GM23248 (cell line): ENCODE measurements at places on chromosomes 2 and 18. TPM values are rescaled to one million over a fixed set of nuclear protein-coding genes. Genes with fewer than 3 reads are reported as not detected.

DNA sequence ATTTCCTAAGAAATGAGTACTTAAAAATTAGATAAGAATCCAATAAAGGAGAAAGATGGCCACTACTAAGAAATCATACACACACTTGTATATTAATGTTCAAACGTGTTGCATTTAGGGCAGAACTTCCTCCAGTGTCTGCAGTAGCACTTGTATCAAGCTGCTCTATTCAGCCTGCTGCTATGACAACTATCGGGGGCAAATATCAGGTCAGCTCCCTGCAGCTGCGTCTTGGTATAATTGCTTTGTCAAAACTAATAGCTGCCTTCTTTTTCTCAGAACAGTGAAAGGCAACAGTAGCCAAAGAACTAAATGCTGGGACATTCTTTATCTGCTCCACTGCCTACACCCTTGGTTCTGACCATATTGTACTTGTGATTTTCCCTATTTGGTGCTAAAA is 300.7 kb downstream of the NOL4 start:
- DNase-seq, result no peak

- DNase-seq, result no peak
Measured at GRCh38 chr18:36350839-36351469, 53.4 kb downstream of the FHOD3 start.

- no peak for DNase-seq
Measured at GRCh38 chr2:117087535-117088291, 726.8 kb upstream of the DDX18 start.

GRCh38 chr2:202339071-202339870 is 36.9 kb upstream of the BMPR2 start:
- DNase-seq, result peak; percentile 57

DNA sequence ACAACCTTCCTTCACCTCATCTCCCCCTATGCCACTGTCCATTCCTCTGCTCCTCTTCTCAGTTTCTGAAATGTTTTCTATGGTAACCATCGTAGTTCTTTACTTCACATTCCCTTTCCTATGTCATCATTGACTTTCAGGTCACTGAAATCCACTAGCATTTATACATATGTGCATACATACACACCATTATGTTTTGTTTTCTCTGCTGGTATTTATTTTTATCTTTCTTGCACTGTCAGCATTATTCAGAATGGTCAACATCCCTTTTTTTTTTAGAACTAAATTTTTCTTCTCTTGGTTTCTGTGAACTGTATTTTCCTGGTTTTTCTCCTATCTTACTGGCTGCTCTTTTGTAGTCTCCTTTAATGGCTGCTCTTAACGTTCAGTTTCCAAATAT is 33.2 kb downstream of the ITGAV start:
- no peak for DNase-seq

DNA sequence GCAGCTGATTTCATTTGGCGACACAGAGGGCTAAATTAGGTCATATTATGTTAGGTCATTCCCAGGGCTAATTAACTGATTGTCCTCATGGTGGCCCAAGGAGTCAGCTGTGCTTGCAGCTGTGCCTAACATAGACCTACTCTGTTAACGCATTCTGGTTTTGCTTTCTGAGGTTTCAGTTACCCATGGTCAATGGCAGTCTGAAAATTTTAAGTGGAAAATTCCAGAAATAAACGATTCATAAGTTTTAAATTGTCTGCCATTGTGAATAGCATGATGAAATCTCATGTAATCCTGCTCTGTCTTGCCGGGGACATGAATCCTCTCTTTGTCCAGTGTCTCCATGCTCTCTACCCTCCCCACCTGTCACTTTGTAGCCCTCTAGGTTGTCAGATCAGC is 168.7 kb downstream of the KCNS3 start:
- peak; percentile 37 for DNase-seq

- DNase-seq, result peak; percentile 84
Measured at GRCh38 chr18:46169464-46169941, 65.3 kb downstream of the HAUS1 start.

- DNase-seq, result no peak
Measured at GRCh38 chr2:122363885-122364284, 608.4 kb downstream of the TSN start.

- no peak for DNase-seq
Measured at GRCh38 chr2:113281910-113282746, 3.4 kb upstream of the PAX8 start.

GRCh38 chr2:64836566-64836965 is 152.6 kb upstream of the SLC1A4 start:
- no peak for DNase-seq

DNA sequence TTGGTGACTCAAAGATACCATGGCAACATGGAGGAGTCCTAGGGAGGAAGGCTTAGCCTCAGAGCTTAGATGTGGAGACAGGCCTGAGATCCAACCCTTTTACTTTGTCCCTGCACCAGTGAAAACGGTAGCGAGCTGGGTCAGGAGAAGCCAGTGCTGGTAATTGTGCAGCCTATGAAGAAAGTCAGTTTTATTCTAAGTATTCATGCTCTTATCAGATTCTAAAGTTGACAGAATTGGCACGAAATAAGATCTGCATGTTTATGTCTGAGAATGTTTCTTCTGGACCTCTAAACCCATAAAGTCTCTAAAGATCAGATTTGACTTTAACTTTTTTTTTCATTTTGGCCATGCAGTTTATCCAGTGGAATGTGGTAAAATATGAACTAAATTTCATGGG is 93.8 kb downstream of the SCG2 start:
- DNase-seq, result no peak

- DNase-seq, result no peak
Measured at GRCh38 chr2:239960929-239961661, 64.0 kb downstream of the NDUFA10 start.

DNA sequence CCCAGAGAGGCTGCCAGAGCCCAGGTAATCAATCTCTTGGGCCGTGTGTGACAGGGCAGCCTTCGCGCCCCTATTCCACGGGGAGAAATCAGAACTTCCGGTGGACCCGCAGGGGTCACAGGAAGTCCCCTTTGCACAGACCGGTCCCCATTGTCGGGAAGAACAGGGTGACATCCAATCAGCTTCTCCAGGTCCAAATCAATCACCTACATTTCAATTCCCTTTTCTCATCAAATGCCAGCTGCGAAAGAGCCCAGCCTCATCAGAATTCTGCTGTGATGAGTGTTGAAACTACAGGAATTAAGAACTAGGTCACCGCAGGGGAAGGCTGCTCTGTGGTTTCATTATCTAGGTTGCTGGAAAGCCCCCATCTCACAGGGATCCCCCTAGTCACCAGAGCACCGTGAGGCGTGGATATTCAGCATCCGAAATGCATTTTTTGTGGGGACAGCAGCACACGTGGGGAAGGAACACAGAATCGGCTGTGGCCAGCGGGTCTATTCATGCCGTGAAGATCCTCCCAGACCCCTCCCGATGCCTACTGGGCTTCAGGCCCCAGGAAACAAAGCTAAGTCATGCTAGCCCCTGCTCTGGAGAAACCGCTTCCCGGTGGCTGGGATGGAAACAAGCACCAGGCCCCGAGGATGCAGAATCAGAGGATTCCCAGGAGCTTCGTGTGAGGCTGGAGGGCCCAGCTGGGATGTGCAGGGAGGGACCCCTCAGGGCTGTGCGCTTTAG is 193.7 kb upstream of the ID2 start:
- no peak for DNase-seq

DNA sequence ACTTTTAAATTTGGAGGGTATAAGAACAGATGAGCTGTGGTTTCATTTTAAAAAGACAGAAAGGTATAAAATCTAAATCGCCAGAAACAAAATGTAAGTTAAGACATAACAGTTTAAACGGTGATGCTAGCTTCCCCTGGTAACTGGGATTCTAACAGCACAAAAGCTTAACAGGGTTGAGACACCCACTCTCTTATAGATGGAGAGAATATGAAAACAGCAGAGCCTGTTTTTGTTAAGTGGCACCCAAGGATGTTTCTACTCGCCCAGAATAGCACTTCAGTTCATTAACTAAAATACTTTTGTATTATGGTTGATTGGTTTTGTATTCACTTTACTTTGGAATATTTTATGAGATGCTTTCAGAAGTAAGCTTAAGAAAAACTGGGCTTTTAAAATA is 151.9 kb upstream of the RND3 start:
- no peak for DNase-seq

DNA sequence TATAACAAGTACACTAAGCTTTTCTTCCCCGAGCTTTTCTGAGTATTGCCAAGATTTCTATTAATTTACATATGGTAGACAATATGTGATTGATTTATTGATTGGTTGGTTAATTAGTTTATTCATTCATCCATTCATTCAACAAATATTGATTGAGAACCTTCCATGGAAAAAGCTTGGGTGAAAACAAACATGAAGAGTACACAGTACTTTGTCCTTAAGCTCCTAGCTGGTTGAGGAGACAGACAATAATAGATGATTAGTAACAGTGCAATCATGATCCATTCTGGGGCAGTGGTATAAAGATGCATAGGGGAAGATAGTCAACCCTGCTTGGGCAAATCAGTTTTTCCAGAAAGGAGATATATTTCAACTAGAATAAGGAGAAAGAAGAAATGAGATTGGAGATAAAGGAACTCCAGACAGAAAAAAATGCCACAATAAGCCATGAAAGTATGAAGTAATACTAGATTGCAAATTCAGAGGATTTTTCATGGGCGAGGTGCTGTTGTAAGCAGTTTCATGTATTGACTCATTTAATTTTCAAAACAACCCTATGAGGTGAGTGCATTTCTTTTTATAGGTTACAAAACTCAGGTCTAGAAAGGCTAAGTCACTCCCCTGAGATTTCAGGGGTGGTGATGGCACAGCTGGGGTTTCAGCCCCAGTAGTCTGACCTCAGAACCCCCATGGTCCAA is 129.5 kb downstream of the RND3 start:
- peak; percentile 55 for DNase-seq

- peak; percentile 94 for DNase-seq
Measured at GRCh38 chr2:120589771-120590608, 145.7 kb upstream of the GLI2 start.

DNA sequence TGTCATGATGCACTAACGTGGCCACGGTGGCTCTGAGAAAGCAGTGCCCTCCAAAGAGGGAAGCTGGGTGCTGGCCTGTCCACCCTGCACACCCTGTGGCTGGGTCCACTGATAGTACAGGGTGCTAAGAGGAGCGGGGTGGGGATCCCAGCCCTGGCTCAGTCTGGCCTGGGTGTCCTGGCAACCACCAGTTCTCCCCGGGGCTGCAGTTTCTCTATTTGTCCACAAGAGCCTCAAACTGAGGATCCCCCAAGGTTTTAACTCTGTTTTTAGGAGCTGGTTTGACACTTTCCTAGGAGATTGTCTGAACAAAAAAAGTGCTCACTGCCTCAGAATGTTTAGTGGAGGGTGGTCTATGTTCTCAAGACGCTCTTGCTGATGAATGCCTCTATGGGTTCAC is 29.0 kb downstream of the EDAR start:
- no peak for DNase-seq

GRCh38 chr2:54371460-54372065 is 84.6 kb upstream of the SPTBN1 start:
- DNase-seq, result no peak

DNA sequence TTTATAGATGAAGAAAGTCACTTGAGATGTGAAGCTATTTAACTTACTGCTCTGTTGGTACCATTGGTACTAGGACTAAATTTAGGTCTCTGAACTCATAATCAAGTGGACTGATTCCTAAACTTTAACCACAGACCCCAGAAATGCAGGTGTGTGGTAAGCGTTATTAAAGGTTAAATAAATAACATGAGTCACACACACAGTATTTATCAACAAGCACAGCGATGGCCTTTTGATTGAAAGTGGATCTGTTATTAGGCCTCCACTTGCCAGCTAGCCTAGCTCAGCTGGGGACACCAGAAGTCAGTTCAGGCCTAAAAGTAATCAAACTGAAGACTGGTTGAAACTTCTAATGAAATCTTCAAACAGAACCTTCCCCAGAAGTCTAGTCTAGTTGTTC is 161.3 kb upstream of the DPP10 start:
- no peak for DNase-seq

GRCh38 chr2:217379807-217380206 is 519.9 kb upstream of the TNP1 start:
- DNase-seq, result no peak

DNA sequence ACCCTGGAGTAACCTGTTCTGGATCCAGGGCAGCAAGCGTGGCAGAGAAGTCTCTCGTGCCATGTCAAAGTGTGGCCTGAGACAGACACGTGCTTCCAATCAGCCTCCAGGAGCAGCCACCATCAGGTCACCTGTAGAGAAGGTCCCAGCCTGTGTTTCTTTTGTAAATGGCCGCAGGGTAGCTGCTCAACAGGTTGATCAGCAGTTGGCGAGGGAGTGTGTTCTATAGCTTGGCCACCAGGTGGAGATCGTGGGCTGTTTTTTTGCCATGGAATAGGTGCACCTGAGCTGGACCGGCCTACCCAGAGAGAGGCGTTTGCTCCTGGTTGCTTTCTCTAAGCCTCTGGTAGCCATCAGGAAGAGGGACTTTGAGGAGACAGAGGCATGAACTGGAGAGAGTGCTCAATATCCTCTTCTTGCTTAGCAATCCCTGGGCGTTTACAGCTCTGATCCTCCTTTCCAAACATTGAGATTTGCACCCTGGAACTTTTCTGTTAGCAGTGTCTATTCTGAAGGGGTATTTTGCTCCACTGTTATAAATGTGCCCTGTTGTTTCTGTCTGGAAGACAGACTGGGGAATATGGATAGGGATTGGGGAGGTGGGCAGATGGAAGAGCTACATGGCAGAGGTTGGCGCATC is 34.2 kb upstream of the EN1 start:
- peak; percentile 67 for DNase-seq

DNA sequence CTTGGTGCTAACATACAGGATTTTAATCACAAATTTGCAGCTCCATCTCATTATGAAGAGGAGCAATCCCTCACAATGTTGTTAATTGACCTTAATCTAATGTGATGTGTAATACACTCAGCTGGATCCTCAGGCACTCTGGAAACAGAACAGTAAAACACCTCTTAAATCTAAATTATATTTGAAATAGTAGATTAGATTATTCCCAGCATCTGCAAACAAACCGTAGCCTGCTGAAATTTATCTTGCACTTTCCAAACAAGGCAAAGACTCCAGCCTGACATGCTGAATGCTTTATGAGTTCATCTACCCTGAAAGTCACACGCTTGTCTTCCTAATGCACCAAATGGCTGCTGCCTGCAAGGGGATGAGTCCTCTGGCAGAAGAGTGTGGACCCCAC is 402.3 kb upstream of the GYPC start:
- DNase-seq, result no peak

DNA sequence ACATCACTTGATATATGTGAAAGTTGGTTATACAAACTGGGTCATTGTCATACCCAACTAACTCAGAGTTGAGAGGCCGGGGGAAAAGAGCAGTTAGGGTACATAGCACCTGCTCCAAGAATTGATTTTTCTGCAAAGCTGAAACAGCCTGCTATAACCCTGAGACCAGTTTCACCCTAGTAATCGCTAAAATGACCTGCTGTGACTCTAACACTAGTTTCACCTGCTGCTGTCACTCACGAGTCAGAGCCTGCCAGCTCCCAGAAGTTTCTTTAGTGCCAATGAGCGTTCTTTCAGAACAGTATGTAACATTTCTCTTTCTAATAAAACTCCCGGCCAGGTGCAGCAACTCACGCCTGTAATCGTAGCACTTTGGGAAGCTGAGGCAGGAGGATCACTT is 28.0 kb downstream of the SRSF7 start:
- DNase-seq, result no peak

The PSMA8 gene
- not detected in 2 replicates for total RNA-seq

The CROCC2 gene
- under 0.01 and 2.4 TPM in 2 replicates for total RNA-seq
